Effector memory CD4-positive, alpha-beta T cell (primary cell): ENCODE measurements at places on chromosomes 1 and 21.
A peak's percentile ranks its signal among the peaks of the same experiment; 100 is the strongest.

GRCh38 chr1:165014753-165015152 is 341.8 kb downstream of the LMX1A start:
- no peak for DNase-seq

DNA sequence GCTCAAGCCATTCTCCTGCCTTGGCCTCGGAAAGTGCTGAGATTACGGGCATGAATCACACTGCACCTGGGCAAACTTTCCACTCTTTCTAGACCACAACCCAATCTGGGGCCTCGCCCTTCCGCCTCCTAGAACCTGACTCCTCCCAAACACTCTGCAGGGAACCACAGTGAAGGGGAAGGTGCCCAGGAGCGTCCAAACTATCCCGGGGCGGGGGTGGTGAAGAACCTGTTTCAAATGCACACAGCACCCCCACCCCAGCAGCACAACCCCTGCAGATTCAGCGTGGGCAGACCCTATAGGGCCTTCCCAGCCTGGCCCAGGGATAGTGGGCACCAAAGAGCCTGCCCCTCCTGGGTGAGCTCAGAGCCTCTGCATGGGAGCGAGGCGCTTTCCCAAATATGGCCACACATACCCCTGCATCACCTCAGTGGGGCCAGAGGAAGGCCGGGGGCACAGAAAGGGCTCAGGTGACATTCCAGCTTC is 86.9 kb downstream of the STUM start:
- DNase-seq, result peak; percentile 29

DNA sequence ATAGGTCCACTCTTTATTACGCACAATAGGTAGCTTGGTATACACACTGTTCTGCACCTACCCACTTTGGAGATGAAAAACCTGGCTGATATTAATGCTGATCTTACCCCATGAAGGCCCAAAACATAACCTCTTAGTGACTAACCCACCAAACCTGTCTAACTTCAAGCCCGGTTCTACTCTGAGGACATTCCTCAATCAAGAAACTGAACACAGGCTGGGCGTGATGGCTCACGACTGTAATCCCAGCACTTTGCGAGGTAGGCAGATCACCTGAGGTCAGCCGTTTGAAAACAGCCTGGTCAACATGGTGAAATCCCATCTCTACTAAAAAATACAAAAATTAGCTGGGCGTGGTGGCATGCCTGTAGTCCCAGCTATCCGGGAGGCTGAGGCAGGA is 50.5 kb downstream of the EYA3 start:
- no peak for DNase-seq

DNA sequence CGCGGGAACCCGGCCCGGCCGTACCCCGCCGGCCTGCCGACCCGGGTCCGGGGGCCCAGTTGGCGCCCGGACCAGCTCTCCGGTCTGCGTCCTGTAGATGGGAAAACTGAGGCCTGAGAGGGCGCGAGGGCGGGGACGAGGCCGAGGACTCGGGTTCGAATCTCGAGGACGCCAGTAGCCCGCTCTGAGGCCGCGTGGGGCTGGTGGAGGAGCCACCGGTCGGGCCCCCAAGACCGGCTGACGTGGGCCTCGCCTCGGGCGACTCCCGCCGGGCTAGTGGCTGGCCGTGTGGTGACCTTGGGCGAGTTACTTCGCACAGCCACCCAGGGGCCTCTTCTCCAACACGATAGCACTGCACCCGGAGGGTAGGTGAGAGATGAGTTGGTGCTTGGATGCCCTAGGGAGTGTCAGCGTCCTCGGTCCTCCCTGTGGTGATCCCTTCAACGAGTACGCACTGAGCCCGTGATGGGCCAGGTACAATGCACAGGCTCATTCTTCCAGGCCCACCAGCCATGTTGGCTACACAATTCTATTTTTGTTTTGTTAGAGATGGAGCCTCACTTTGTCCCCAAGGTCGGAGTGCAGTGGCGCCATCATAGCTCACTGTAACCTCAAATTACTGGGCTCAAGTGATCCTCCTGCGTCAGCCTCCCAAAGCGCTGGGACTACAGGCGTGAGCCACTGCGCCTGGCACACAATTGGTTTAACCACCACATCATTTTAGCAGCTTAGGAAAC is 404 bp upstream of the SCMH1 start:
- DNase-seq, result no peak

GRCh38 chr1:109156916-109157385 is 43.0 kb downstream of the ELAPOR1 start:
- no peak for DNase-seq

- DNase-seq, result no peak
Observed at GRCh38 chr1:219041818-219042217, 131.9 kb upstream of the LYPLAL1 start.

DNA sequence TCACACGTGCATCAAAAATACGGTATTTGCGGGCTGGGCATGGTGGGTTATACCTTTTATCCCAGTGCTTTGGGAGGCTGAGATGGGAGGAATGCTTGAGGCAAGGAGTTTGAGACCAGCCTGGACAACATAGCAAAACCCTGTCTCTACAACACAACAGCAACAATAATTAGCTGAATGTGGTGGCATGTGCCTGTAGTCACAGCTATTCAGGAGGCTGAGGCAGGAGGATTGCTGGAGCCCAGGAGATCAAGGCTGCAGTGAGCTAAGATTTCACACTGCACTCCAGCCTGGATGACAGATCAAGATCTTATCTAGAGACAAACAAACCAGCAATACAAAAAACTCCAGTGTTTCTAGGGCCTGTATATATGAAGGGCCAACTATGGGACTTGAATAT is 30.6 kb downstream of the PTPRU start:
- DNase-seq, result no peak

- DNase-seq, result no peak
Observed at GRCh38 chr1:228370941-228371740, 35.5 kb downstream of the TRIM11 start.

DNA sequence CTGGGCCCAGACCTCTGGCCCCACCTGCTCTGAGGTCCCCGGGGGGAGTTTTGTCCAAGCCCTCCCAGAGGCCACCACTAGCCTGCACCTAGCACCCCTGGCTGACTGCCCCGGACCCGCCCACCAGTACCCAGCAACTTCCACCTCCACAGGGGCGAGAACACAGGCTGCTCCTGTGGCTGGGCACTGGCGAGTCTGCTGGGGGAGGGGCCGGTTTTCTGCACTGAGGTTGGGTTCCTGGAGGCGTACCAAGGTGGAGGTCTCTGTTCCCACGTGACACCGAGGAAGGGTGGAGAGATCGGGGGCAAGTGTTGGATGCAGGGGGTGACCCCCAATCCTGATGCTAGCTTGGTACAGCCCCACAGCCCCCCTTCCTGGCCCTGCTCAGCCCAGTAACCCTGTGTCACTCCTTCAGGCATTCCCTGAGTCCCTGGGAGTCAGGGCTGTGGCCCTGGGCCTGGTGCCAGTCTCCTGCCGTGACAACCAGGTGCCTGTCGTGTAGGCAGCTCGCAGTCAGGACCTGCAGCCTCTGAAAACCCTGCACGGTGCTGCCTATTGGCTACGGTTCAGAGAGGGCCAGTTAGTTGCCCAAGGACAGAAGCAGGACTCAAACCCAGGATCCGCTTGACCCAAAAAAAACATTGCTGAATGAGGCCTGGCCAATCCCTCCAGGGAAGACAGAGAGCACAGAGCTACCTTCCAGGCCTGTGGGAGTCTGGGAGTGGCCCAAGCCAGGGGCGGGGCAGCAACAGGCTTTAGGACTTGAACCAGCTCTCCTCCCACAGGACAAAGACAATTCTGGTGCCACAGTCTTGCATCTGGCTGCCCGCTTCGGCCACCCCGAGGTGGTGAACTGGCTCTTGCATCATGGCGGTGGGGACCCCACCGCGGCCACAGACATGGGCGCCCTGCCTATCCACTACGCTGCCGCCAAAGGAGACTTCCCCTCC is 3.1 kb downstream of the ESPN start:
- DNase-seq, result no peak

DNA sequence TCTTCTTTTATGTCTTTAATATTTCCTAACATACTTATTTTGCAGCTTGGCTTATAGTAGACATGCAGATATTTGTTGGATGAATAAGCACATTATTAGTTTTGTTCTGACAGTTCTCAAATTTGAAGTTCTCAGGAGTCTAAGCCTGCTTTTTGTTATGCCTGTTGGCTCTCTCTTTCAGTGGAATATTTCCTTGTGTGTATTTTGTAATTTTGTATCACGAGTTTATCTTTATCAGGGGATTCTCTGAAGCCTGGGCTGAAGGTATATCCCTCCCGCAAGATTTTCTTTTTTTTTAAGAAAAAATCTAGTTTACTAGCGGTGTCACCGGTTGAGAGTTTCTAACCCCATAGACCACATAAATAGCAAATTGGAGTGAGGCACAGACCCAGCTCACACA is 105.9 kb downstream of the RGL1 start:
- DNase-seq, result no peak

DNA sequence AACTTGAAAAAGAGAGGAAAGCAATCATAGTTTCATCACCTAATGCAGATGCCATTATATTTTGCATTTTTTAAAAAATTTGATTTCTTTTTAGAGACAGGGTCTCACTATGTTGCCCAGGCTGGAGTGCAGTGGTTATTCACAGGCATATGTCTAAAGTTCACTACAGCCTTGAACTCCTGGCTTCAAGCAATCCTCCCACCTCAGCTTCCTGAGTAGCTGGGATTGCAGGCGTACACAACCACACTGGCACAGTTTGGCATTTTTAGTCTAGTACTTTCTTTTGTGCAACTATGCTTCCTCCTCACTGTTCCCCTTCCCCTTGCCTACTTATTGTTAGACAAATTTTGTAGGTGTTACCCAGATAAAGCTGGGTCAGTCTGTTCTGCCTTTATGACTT is 18.0 kb downstream of the RHOU start:
- no peak for DNase-seq

- DNase-seq, result no peak
Observed at GRCh38 chr1:7249516-7249915, 464.3 kb downstream of the CAMTA1 start.

GRCh38 chr1:245615001-245615400 is 460.2 kb downstream of the KIF26B start:
- DNase-seq, result no peak

GRCh38 chr1:29459620-29459945 is 223.3 kb downstream of the PTPRU start:
- no peak for DNase-seq

DNA sequence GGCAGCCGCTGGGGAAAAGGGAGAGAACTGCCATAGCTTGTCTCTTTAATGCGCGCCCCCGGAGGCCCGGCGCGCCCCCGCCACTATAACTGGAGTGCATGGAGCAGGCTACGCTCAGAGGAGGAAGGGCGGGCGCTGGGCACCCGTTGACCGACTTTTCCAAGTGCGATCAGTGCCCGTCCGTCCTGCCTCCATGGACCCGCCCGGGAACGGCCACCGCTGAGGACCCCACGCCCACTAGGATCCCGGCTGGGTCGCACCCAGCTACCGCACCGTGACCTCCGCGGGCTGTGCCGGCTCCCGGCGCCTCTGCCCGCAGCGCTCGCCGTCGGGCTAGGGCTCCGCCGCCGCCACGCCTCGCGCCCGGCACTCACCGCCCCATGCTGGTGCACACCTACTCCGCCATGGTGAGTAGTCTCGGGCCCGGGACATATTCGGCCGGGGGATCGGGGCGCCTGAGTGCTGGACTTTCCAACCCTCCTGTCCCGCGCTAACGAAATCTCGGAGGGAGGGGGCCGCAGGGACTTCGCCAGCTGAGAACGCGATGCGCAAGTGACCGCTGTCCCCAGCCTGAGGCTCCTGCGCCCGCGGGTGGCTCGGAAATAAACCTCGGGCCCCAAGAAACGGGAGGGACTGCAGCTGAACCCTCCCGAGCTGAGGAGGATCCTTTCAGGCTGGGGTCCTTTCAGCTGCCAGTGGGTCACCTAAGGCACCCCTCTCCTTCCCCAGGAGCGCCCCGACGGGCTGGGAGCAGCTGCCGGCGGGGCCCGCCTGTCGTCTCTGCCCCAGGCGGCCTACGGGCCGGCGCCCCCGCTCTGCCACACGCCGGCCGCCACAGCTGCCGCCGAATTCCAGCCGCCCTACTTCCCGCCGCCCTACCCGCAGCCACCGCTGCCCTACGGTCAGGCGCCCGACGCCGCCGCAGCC is at the start of gene TFAP2E:
TFAP2E (plus strand) TSS at position 117 of the 927 bp plus-strand sequence; CDS start at position 381, 264 bp downstream.
- DNase-seq, result no peak

DNA sequence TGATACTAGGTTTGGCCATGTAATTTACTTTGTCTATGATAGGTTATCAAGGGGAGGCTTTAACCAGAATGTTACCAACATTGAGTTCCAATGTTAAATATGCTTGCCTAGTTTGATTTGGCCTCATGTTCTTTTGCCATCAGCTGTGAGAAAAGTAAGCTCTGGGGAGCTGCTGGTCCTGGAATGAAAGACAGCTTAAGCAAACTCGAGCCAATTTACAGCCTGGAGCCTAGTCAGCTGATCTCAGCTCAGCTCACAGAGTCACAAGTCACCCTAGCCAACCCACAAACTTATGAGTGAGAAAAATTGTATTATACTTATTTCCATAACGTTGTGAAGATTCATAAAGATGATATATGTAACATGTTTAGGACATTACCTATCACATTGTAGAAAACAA is 426.7 kb downstream of the RWDD3 start:
- DNase-seq, result no peak
